DMS153 (cell line): ENCODE measurements at places on chromosomes 3 and 15.
A peak's percentile ranks its signal among the peaks of the same experiment; 100 is the strongest.

DNA sequence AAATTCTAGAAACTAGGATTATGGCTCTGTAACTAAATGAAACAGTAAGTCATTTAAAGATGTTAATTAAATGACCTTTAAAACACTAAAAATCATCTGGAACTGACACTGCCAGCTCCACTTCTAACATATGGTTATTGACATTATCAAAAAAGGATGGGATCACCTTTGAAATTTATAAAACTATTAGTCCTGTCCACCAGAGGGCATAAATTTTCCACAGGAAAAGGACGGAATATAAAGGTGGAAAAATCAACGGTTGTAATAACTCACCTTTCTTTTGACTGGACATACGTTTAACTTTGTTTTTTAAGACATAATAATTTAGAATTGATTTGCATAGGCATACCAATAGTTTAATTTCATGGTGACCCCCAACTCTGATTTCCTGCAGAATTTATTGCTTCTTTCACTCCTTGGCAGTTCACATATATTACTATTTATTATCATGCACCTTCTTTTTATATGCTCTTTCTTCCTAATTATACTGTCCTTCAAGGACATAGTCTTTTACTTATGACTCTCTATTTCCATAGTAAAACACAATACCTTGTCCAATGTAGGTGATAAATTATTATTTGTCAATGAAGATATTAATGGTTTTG, 345.7 kb downstream of the CADM2 start:
- no peak for DNase-seq

GRCh38 chr15:101613130-101614000, 38.8 kb downstream of the TM2D3 start:
- DNase-seq, result peak; percentile 25

- DNase-seq, result peak; percentile 10
These were observed 49.3 kb upstream of the TRPM1 start for GRCh38 chr15:31150732-31151231.

GRCh38 chr3:38027466-38028465, 1.7 kb downstream of the PLCD1 start:
- no peak for DNase-seq
